Posterior cingulate gyrus (tissue), 11 donors: ENCODE measurements at places on chromosomes 4 and X.

DNA sequence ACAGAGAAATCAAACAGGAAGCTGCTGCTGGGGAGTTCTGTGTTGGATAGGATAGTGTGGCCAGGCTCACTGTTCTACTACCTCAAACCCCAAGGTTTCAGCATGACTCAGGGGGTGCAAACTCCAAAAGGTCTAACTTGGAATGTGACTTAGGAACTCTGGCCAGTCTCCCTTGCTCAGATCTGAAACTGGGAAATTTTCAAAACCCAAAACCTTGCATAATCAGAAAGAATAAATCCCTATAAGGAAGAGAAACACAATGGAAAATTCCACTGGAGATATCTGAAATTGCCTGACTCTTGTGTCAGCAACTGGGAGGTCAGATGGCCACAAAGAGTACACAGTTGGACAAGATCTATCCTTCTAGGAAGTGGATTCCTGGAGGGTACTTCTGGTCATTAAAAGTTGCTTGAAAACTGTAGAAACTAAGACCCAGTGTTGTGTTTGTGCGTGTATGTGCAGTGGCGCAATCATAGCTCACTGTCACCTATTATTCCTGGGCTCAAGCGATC lies 58.0 kb downstream of the PPEF2 start:
- DNase-seq, result no peak

DNA sequence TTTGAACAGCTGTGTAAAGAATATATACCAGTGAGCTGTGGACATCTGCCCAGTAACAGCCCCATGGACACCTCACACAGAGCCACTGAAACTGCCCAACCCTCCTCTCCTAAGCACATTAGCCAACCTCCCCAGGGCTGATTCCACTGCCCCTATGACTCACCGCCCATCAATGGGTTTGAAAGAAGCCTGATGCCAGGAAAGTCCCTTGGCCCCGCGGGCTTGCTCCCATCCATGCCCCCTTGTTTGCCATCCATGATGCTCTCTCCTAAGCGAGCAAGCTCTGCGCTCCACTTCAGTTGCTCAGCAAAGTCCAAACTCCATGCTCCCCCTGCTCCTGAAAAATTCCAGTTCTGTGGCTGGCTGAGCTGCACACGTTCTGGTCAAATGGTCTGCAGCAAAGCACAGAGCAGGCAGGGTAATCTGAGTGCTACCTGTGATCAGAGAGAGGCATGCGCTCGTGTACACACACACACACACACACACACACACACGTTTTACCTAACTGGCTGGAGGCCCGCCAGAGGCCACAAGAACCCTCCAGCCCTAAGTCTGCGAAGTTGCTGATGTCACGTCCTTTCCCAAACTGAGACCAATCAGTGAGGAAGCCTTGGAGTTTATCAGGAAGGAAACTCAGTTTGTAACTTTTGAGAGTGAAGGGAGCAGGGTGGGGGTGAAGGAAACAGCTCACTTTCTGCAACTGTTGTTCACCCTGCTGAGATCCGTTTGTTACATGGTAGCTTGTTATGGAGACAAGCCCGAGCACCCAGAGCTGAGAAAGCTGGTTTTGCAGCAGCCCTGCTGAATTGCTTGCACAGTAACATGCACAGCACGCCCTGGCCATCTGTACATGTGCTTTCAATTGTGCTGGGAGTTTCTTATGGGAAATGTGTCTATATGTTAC lies at the start of gene ASB9:
Gene ASB9 (minus strand): TSS at position 466 of the 904 bp plus-strand sequence. CDS start 209 bp downstream, at position 257.
- no peak for DNase-seq

- no peak for DNase-seq
Observed at GRCh38 chr4:34721835-34722234, 1522.5 kb downstream of the ARAP2 start.

DNA sequence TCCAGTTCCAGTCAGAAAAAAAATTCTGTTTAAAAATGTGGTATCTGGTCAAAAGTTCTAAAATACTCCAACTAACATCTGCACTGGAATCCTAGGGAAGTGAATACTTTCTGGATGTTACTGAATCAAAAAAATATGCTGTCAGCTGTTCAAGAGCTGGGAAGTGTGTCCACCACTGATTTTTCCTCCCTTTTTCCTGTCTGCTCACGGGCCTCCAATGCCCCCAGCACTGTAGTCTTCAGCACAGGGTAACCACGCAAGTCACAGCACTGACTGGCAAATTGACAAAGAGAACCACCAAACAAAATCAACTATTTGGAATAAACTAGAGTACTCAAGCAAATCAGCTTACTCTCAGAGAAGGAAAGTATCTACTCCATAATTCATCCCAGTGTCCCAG lies 9.9 kb downstream of the VEGFC start:
- DNase-seq, result no peak

DNA sequence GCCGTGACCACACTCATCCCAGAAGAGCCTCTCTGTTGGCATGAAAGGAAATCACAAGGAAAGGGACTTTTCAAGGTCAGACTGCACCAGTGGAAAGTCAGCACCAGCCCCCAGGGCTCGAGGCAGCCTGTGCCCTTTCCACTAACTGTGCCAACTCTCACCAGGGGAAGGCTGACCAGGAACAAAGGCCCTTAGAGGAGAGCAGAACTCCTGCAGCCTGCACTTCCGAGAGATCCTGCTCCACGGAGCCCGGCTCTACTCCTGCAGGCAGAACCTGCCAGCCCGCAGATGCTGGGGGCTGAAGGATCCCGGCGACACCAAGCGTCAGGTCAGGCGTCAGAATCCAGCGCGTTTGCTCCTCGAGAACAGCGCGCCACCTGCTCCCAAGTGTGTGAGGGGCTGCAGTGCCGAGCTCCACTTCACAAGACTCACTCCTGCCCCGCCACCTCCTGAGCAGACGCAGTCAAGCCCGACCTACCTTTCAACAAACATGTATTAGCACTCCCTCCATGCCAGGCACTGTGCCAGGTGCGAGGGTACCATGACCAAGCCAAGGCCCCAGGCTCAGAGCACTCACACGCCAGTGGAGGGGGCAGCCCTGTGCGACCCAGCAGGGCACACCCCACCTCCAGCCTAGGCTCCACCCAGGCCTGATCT lies 13.6 kb upstream of the HELT start:
- DNase-seq, result peak; percentile 16

DNA sequence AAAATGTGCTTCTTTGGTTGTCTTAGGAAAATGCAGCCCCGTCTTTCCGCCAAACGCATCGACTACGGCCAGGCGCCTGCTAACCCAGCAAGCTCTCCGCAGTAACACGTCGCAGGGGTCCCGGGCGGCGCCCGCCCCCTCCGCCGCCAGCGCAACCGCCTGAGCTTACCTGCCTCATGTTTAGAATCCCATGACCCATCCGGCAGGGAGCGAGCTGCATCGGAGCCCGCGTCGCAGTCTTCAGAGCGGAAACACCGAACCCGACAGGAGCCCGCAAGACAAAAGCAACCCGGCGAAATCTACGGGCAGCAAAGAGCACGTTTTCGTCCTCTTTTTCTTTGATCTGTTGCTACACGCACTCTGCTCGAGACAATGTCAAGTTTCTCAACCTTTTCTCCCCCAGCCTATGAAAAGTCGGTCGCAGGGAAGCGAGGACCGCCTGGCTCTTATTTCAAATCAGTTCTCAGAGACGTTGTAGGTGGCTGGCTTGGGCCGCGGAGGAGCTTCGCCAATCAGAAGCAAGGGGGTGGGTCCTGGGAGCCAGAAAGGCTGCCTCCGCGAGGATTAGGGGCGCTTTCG lies at the start of gene MID1:
Gene MID1 (minus strand): TSS at position 465 of the 579 bp plus-strand sequence. CDS start 53,038 bp downstream, outside the sequence.
- peak; percentile 41 for DNase-seq

- no peak for DNase-seq
Observed at GRCh38 chr4:146062340-146062739, 113.2 kb upstream of the LSM6 start.

DNA sequence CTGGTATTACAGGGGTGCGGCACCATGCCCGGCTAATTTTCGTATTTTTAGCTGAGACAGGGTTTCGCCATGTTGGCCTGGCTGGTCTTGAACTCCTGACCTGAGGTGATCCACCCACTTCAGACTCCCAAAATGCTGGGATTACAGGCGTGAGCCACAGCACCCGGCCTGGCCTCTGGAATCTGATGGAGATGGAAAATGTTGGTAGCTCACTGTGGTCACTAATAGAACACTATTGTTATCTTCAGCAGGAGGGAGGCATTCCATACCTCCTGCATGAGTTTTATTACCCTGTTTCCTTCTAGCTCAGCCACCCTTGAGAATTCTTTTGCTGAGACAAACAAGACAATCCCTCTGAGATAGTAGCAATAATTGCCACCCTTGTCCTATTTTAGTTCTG lies 105.0 kb downstream of the SHROOM3 start:
- no peak for DNase-seq

- no peak for DNase-seq
Observed at GRCh38 chrX:471281-471680, 84.6 kb upstream of the PPP2R3B start.

DNA sequence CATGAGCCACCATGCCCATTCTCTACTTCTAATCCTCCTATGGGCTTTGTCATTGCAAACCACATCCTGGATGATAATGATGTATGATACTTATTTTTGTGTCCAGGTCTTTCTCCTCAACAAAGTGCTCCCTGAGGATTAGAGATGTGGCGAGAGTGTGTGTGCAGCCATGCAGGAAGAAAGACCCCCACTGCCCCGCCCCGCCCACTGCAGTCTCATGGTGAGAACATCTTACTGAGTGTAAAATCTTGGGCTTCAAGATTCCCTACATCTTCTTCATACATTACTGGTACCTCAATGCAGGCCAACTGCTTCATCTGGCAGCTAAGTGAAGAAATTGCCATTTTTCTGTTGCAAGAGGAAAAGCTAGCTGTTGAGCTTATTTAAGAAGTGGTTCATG lies 25.9 kb upstream of the MAP3K15 start:
- no peak for DNase-seq

GRCh38 chrX:12673487-12673886 lies 117.7 kb upstream of the PRPS2 start:
- DNase-seq, result no peak

GRCh38 chr4:153916273-153916755 lies 127.4 kb upstream of the SFRP2 start:
- no peak for DNase-seq

GRCh38 chrX:69228732-69229131 lies 63.5 kb upstream of the PJA1 start:
- no peak for DNase-seq

DNA sequence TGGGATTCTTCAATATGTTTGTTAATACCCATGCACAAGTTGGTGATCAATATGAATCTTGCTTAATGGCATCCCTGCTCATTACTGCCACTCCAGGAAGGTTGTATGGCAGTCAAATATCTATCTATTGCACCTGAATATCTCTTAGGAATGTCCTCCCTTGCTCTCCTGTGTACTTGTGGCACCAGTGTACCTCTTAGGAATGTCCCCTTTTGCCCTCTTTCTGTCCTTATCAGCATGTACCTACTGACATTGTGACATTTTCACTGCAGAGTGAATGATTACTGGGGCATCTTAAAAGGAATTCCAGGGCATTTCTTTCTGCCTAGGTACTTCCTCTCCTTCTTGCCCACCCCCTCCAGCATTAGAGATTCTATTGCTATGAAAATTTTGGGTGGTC lies 163.8 kb upstream of the CENPE start:
- no peak for DNase-seq

DNA sequence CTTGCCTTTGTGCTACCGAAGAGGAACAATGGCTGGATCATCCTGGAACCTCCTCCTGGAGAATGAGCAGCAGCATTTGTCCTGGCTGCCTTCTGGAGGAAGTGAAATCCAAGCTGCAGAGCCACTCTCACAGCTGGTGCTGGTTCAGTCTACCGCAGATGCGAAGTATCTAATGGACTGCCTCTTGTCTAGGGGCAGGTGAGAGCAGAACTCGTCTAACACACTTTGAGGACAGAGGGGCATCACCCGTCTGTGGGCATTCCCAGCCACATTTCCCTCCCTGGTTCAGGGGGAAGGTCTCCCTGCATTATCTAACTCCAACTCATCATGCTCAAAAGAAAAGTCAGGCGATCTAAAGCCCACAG lies 338.2 kb upstream of the GATB start:
- no peak for DNase-seq
